ENCODE measurements at places on chromosomes 5 and 9.

DNA sequence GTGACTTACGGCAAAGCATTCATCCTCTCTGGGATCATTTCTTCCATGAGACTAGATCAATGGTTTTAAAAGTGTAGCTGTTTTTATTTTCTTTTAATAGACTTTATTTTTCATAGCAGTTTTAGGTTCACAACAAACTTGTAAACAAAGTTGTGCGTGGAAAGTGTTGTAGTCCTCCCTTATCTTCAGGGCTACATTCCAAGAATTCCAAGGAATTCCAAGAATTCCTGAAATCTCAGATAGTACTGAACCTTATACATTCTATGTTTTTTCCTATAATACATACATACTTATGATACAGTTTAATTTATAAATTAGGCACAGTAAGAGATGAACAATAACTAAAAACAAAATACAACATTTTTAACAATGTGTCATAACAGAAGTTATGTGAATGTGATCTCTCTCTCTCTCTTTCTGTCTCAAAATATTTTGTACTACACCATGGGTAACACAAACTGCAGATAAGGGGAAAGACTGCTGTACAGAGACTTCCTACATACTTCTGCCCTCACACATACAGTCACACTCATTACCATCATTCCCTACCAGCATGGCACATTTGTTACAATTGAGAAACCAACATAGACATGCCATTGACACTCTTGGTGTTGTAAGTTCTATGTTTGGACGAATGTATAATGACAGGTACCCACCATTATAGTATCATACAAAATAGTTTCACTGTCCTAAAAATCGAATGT is 1933.2 kb upstream of the WWC1 start:
- DNase-seq: no peak

- no peak for DNase-seq
These were observed 132.6 kb downstream of the MRPL36 start for GRCh38 chr5:1666812-1667588.

DNA sequence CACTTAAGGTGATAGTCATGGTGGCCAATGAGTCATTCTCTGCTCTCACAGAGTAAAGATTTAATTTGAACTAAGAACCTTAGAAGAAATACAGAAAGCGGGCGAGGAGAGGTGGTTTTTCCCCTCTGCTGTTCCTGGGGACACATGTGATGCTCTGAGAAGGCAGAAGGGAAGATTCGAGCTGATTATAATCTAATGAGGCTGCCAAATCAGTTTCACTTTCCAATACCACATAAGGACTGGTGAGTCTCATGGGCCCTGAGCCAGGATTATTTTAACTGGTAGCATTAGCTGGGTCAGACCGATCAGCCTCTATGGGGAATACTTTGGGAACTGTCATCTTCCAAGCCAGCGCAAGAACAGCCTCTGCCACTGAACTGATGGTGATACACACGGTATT is 116.5 kb downstream of the SLC1A3 start:
- no peak for DNase-seq

- no peak for DNase-seq
These were observed 65.9 kb downstream of the RGS3 start for GRCh38 chr9:113529336-113530009.

GRCh38 chr5:168365581-168366081 is 74.2 kb downstream of the WWC1 start:
- no peak for DNase-seq

- no peak for DNase-seq
These were observed 370.8 kb upstream of the PTGER4 start for GRCh38 chr5:40308867-40309266.

DNA sequence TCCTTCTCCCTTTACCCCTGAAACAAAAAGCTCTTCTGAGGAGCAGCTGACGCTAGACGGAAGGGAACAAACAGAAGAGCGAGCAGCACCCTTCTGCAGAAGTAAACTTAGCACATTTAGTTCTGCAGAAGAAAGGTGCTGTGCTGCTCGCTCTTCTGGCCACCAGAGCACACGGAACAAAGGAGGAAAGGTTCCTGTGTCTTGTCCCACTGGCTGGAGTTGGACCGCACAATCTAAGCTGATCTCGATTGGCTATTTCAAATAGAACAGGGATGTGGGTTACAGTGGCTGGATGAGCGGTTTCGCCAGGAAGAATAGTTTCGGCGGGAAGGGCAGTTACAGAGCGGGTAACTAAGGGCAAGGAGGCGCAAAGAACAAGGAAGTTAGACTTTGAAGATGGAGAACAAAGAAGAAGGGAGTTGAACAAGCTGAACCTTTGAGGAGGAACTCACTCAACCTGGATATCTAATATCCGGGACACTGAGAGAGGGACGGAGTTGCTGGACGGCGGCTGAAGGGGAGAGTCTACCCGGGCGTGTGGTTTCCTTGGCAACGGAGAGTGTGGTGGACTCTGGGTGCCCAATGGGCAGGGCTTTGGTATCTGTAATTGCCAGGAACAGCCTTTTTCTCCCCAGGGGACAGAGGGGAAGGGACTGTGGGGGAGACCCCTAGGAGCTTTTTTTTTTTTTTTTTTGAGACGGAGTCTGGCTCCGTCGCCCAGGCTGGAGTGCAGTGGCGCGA is 7.1 kb downstream of the GTF3C5 start:
- DNase-seq: no peak

DNA sequence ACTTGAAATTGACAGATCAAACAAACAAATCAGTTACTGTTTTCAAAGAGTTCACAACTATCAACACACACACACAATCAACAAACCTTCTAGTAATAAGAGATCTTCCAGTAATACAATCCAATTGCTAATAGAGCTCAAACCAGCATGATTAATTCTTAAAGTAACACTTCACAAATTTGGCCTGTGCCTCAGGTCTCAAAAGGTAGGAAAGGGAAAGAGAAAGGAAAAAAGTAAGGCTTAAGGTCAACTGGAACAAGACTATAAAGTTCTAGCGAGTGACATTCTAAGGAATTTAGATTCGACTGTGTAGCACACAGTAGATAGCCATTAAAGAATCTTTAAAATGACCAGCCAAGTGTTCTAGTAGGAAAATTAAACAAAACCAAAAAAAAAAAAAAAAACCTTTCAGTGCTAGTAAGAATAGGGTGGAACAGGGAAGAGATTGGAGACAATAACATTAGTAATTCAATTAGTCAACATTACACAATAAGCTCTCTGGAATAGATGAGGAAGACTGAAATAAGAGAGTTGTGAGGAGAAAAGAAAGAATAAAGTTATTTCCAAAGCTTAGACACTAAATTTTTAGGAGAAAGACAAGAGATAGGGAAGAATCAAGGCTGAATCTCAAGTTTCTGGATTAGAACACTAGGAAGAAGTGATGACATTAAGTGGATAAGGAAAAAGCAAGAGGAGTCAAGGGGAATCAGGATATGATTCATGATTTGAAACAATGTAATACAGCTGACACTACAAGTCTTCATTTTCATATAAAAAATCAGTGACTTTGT is 86.1 kb downstream of the FBXL17 start:
- DNase-seq: no peak

DNA sequence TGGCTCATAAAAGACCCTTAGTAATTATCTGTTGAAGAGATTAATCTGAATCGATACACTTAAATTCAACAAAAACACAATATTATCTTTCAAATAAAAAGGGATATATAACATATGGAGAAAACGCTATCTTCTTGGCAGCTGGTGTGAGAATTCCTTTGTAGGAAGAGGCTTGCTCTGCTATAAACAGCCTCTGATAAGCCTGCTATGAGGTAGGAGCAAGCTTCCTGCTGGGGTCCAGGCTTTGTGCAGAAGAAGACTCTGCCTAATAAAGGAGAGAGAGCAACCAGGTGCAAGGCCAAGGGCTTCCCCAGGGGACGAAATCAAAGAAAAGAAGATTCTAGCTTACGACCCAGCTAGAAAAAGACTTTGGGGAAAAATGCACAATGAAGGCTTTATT is 43.3 kb upstream of the SSBP2 start:
- DNase-seq: no peak

- DNase-seq: no peak
These were observed 490.5 kb upstream of the ZNF608 start for GRCh38 chr5:125236981-125237380.

GRCh38 chr5:140607031-140607430 is 25.9 kb downstream of the CD14 start:
- DNase-seq: no peak

- no peak for DNase-seq
These were observed 207.5 kb downstream of the MELK start for GRCh38 chr9:36780186-36780585.

DNA sequence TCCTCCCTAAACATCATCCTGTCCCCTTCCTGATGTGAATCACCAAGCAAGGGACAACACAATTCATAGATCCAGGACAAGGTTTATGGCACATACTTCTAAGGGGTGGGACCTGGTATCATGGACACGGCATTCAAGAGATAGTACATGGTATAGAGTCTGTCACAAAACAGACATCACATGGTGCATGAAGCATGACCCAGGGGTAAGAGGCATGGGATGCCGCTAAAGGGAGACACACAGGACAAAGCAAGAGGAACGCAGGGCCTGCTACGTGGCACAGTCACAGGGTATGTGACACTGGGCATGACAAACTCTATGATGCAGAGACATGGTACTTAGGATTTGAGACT is 20.7 kb downstream of the GSN start:
- DNase-seq: no peak

DNA sequence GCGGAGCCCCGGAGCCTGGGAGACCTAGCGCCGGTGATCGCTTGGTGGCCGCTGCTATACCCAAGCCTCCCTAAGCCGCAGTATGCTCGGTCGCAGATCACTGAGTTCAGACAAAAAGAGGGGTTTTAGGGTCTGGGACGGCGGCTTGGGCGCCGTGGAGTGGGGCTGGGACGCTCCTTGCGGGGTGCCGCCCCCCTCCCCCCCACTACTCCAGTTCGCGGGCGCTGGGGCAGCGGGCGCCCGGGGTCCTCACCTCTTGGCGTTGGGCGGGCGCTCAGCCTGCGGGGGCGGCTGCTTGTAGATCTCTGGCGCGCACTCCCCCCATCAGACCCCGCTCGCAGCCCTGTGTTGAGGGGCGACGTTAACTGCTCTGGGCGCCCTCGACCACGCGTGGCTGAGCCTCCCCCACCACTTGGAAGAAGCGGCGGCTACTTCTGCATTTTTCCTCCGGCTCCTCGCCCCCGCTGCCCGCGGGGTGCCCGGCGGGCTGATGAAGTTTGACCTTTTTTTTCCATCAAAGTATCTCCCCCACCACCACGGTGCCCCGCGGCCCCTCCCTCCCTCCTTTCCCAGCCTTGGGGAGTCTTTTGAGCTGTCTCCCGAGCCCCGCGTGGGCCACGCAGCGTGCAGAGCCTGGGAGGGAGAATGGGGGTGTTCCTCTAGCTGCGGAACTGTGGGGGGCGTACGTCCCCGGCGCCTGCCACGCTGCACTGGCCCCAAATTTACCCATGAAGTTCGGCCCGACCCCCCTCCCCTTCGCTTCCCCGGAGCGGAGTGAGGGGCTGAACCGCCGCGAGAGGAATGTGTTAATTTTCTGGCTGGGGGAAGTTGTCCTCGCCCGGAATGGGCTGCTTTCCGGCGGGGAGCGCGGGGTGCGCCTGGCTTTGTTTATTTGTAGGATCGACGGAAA is 1.2 kb downstream of the CXXC5 start:
- no peak for DNase-seq

- no peak for DNase-seq
These were observed 22.3 kb upstream of the NPM1 start for GRCh38 chr5:171365351-171365750.

DNA sequence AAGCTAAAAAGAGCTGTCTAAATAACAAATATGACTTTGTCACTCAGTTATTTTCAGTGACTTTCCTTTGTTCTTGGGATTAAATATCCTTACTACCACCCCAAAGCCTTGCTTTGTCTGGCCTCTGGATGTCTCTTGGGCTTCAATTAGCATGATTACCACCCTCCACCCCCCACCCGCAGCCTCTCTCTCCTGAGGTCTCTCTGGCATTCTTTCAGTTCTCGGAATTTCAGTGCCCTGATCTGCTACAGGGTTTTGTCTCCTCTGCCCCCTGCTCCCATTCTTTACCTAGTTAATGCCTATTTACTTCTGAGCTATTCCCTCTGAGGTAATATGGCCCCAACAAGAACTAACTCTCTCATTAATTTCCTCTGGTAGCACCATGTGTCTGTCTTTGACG is 376.4 kb downstream of the DEPDC1B start:
- no peak for DNase-seq

DNA sequence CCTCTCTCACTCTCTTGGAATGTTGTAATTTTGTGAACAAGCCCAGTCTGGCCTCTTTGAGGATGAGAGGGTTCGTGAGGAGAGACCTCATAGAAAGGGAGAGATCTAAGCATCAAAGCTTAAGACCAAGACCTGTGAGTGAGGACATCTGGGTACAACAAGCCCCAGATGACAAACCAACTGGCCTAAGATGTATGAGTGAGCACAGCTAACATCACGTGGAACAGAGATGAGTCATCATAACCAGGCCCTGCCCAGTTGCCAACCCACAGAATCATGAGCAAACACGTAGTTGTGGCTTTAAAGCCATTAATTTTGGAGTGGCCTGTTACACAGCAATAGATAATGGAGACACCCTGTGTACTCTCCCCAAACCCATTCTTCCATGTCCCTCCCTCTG is 439.1 kb upstream of the KIF2A start:
- no peak for DNase-seq

DNA sequence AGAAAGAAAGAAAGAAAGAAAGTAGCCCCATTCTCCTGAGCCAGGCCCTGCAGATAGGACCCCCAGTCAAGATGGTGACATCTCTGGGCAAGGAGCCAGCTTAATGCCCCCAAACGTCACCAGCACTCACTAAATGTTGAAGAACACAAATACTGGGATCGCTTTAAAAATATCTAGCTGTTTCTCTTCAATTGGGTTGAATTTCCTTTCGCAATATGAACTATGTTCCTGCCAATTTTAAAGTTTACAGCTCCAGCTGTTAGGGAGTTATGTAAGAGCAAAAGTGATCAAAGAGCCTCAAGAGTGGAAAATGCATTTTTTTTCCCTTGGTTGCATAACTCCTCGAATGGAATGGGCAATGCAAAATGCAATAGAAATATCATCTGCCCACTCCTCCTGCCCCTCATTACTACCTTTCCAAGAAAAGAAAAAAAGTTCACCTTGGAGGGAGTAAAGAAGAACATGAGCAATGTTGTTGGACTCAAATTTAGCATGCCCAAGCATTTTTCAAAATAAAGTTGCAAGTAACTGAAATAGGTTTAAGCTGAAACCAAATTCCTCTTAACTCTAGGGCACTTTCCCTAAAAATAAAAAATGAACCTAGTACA is 244.2 kb upstream of the PIK3R1 start:
- no peak for DNase-seq

DNA sequence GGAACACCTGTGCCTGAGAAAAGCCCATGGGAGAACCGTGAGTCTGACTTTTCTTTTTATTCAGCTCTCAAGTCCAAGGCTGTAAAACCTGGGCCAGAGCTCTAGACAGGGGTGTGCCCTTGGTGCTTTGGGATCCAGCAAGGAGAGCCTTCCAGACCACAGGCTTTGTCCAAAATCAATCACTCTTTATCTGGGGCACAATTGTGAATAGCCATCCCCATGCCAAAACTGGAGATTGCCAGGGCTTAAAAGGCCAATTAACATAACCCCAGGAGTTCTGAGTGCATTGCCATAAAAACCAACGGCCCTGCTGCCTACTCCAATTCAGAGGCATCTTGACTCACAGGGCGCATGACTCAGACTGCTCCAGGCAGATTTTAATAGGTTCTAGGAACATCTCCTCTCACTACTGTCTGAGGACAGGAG is 391.8 kb downstream of the ARHGEF28 start:
- DNase-seq: no peak
